Small intestine (tissue), 16 donors: ENCODE measurements at places on chromosomes 5 and 9.
A peak's percentile ranks its signal among the peaks of the same experiment; 100 is the strongest.

DNA sequence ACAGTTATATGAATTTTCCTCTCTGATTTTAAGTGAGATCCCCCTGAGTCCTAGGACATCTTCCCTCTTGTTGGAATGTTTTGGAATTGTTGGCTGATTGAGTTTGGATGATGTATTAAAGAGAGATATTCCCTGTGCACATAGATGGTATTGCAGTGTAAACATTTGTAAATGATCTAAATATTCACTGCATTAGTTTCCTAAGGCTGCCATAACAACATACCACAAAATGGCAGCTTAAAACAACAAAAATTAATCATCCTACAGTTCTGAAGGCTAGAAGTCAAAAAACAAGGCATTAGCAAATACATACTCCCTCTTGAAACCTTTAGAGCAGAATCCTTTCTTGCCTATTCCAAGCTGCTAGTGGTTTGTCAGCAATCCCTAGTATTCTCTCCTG is 38.0 kb upstream of the MROH2B start:
- no peak overlapping the region for H3K27ac ChIP-seq
- no peaks in the 10 kb centered on the region for H3K4me1 ChIP-seq
- H3K36me3 ChIP-seq = no peaks in the 10 kb centered on the region
- no peaks in the 10 kb centered on the region for H3K27me3 ChIP-seq

DNA sequence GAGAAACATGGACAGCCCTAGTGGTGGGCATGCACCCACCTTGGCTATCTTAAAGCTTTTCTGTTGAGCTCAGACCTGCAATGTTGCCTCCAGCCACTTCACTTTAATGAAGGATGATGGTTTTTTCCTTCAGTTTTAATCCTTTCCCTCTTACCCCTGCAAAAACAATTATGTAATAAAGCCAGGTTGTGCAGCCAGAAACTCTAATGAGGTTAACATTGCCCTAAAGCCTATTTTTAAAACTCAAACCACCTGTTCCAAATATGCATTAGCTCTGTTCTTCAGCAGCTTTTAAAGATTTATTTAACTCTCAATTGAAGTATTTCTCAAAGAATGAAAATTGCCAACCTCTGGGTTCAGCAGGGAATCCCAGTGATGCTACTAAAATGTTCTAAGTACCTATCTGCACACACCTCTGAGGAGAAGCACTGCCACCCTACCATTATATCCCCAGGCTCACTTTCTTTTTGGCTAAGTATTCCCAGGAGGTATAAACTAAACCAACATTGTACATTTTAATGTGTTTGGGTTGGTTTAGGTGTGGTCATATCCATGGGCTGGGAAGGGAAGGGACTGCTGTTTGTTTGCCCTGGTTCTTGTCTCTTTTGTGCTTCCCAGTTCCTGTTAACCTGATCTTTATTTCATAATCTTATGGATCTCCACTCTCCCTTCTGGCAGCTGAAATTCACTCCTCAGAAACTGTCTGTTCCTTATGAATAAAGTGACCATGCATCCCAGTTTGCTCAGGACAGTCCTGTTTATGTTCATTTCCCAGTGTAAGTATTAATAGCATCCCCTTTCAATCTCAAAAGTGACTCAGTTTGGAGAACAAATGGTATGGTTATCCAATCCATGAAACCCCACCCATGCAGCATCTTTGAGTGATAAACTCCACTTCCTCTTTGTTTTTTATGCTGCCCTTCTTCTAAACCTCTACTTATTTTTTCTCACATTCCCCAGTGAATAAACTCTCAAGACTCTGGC is 251.7 kb downstream of the RAB3C start:
- H3K4me3 ChIP-seq = no peak overlapping the region
- H3K4me1 ChIP-seq = no peaks in the 10 kb centered on the region
- H3K27ac ChIP-seq = no peak overlapping the region
- DNase-seq = no peak
- H3K27me3 ChIP-seq = no peaks in the 10 kb centered on the region

DNA sequence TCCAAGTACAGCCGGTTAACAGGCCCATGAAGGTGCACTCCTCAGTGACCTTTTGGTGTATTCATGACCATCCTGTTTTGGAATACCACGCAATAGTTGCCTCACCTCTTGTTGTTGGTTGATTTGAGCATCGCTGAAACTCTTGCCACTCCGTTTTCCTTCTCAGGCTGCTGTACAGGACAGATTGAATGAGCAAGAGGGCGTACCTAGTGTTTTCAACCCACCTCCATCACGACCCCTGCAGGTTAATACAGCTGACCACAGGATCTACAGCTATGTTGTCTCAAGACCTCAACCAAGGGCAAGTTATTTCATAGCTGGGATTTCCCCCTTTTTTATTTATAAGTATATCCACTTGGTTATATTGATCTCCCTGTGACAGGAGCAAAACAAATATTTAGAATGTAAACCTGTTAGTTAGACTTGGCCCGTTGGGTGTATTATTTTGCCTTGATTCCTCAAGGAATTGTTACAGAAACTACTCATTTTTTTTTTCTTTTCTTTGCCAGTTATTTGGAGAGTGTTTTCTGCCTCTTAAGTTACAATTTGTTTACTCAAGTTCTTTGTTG is 38.1 kb downstream of the FAF2 start:
- no peaks in the 10 kb centered on the region for H3K27me3 ChIP-seq
- no peaks in the 10 kb centered on the region for H3K4me1 ChIP-seq
- peaks cover 43% of the 10 kb centered on the region for H3K36me3 ChIP-seq
- no peak overlapping the region for H3K27ac ChIP-seq

- H3K27me3 ChIP-seq = no peaks in the 10 kb centered on the region
- H3K4me1 ChIP-seq = no peaks in the 10 kb centered on the region
- H3K27ac ChIP-seq = no peak overlapping the region
- no peaks in the 10 kb centered on the region for H3K36me3 ChIP-seq
- DNase-seq = no peak
- H3K4me3 ChIP-seq = no peak overlapping the region
Observed at GRCh38 chr5:15951550-15951949, 228.0 kb downstream of the MARCHF11 start.

DNA sequence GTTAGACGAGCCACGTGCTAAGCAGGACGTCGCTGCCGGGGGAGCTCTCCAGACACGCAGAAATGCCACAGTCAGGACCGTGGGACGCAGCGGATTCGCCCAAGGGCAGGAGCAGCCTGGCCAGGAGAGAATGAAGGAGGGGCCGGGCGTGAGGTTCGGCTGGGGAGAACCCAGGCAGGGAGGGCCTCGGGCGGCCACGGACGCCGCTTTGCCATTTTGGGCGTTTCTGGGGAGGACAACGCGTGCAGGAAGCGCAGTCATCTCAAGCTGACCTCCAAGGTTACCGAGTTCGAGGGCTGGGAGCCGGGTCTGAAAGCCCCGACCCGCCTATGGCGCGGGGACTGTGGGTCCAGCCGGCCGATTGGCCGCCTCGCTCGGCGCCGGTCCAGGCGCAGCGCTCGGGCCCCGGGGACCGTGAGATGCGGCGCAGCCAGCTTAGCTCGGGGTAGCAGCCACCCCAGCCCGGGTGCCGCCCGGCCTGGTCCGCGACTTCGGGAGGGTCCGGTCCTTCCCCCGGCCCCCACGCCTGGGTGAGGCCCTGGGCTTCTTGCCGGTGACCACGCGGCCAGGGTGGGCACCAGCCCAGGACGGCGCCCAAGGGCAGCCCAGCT is 760 bp upstream of the MAN1B1 start:
- H3K36me3 ChIP-seq = peaks cover 45% of the 10 kb centered on the region
- DNase-seq = peak; percentile 40
- H3K27me3 ChIP-seq = no peaks in the 10 kb centered on the region

DNA sequence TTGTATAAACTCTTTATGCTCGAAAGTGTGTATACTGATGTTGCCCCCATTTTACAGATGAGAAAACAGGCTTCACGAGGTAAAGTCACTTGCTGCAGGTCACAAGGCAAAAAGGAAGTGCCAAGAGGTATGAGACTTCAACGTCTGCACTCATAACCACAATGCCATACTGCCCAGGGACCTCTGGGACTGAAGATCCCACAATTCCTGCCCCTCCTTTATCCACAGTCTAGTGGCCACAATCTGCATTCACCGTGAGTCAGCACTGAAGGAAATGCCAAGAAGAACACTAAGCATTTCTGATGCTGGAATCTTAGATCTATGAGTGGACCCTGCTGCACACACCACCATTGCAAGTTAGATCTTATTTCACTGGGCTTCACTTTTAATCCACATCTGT is 37.3 kb downstream of the MED27 start:
- H3K27me3 ChIP-seq = no peaks in the 10 kb centered on the region
- H3K4me3 ChIP-seq = no peak overlapping the region
- H3K4me1 ChIP-seq = no peaks in the 10 kb centered on the region

DNA sequence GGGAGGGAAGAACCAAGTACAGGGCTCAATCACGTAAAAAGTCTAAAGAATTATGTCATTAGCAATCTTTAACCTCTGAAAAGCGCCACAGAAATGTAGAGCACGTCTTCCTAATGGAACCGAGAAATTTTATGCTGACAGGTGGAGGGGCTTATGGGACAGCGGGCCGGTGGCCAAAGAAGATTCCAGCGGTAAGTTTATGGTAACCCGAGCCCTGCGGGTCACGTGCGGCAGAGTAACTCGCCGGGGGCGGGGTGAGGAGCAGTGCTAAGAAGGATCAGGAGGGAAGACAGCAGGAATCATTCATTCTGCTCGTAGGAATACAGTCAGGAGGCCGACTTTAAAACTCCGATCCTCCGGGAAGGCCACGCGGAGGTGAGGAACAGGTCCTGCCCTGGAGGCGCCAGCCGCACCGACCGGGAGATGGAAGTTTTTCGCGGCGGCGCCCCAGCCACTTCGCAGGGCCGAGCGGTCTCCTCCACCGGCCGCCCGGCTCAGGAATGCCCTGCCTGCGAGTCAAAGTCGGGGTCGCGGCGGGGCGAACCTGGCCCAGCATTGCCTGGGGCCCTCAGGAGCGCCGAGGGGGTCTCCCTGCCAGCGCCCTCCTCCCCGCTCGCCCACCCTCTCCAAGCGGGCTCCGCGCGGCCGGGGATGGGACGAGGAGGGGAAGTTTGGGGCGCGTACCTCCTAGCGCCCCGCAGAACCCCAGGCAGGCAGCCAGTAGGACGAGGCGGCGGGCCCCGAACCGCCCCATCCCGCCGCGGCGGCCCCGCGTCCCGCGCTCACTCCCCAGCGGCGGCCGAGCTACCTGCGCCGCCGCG is 101.8 kb downstream of the ESM1 start:
- no peaks in the 10 kb centered on the region for H3K4me1 ChIP-seq
- peak overlapping the region; percentile 35 for H3K4me3 ChIP-seq
- H3K36me3 ChIP-seq = no peaks in the 10 kb centered on the region
- no peak overlapping the region for H3K27ac ChIP-seq
- peaks cover 12% of the 10 kb centered on the region for H3K27me3 ChIP-seq

GRCh38 chr5:69029292-69029691 is 64.5 kb upstream of the SLC30A5 start:
- H3K4me3 ChIP-seq = no peak overlapping the region
- no peak overlapping the region for H3K27ac ChIP-seq
- no peaks in the 10 kb centered on the region for H3K27me3 ChIP-seq
- H3K36me3 ChIP-seq = no peaks in the 10 kb centered on the region

DNA sequence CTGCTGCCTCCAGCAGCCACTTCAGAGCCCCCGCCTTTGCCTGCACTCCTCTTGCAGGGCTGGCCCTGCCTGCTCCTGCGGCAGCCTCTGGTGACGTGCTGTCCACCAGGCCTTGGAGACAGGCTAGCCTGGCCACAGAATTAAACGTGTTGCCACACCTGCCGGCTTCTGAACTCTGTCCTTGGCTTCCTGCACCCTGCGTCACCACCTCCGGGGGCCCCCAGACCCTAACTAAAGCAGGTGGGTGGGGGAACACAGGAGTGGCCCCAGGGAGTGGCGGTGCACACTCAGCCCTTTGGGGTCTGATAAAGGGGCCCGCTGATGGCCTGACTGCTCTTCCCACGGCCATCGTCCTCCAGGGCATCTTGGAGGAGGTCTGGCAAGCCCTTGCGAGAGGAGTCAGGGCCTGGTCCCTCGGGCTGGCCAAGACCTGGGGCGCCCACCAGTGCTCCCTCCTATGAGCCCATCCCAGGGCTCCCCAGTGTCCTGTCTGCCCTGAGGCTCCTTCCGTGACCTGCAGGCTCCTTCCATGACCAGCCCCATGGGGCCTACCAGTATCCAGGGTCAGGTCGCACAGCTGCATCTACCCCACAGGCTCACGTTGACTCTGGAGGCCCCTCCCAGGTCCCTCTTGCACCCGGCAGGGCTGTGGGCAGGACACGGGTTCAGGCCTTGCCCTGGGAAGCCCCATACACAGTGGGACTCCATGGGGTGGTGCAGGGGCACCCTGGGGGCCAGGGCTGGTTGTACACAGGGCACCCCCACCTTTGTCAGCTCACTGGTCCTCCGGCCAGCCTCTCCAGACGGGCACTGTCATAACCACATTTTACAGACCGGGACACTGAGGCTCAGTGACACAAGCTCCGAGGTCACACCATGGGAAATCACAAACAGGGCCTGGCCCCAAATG is 1.0 kb upstream of the MAMDC4 start:
- H3K36me3 ChIP-seq = peaks cover 68% of the 10 kb centered on the region
- peaks cover 12% of the 10 kb centered on the region for H3K27me3 ChIP-seq
- H3K4me1 ChIP-seq = peaks cover 2% of the 10 kb centered on the region
- DNase-seq = peak; percentile 78
- no peak overlapping the region for H3K4me3 ChIP-seq
- no peak overlapping the region for H3K27ac ChIP-seq

- H3K36me3 ChIP-seq = no peaks in the 10 kb centered on the region
- no peaks in the 10 kb centered on the region for H3K4me1 ChIP-seq
- no peak overlapping the region for H3K4me3 ChIP-seq
- no peaks in the 10 kb centered on the region for H3K27me3 ChIP-seq
Observed at GRCh38 chr5:42828671-42829070, 17.0 kb upstream of the SELENOP start.

GRCh38 chr9:2621722-2622460 is at the start of gene VLDLR:
Gene VLDLR (plus strand): TSS chr9:2621787. CDS start chr9:2622190, 403 bp downstream.
- DNase-seq = no peak
- no peaks in the 10 kb centered on the region for H3K36me3 ChIP-seq
- H3K27ac ChIP-seq = no peak within 1 kb of the TSS
- H3K4me3 ChIP-seq = peak within 1 kb of the TSS; percentile 71
- peaks cover 8% of the 10 kb centered on the region for H3K4me1 ChIP-seq
- peaks cover 63% of the 10 kb centered on the region for H3K27me3 ChIP-seq

DNA sequence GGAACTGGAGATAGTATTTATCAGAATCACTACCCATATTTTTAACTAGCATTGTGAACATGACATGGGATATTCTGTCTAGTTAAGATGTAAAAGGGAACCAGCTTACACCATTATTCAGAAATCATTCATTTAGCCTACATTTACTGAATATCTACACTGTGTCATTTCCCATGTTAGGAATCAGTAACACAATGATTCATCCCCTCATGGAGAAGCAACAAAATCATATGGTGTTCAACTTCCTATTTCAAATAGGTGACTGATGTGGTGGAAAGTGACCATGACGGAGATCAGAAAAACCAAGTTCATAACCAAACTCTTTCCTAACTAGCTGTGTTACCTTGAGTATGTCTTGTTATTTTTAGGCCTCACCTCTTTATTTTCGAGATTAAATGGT is 550.0 kb upstream of the TUSC1 start:
- H3K4me1 ChIP-seq = no peaks in the 10 kb centered on the region
- H3K27ac ChIP-seq = no peak overlapping the region
- no peak for DNase-seq
- no peaks in the 10 kb centered on the region for H3K27me3 ChIP-seq

- DNase-seq = no peak
- H3K36me3 ChIP-seq = no peaks in the 10 kb centered on the region
- peaks cover 39% of the 10 kb centered on the region for H3K4me1 ChIP-seq
- H3K4me3 ChIP-seq = no peak overlapping the region
- no peaks in the 10 kb centered on the region for H3K27me3 ChIP-seq
Observed at GRCh38 chr5:133228316-133228715, 176.5 kb downstream of the HSPA4 start.

GRCh38 chr9:33185858-33186257 is 18.7 kb upstream of the B4GALT1 start:
- no peaks in the 10 kb centered on the region for H3K36me3 ChIP-seq
- H3K27ac ChIP-seq = peak overlapping the region; percentile 83
- H3K4me3 ChIP-seq = no peak overlapping the region
- no peaks in the 10 kb centered on the region for H3K27me3 ChIP-seq
- H3K4me1 ChIP-seq = peaks cover 47% of the 10 kb centered on the region
